ENCODE measurements at places on chromosomes 5 and 9.

- no peak for DNase-seq
These were observed 190.7 kb downstream of the CD180 start for GRCh38 chr5:67005737-67006499.

GRCh38 chr5:116527582-116527981, 47.0 kb downstream of the SEMA6A start:
- no peak for DNase-seq

DNA sequence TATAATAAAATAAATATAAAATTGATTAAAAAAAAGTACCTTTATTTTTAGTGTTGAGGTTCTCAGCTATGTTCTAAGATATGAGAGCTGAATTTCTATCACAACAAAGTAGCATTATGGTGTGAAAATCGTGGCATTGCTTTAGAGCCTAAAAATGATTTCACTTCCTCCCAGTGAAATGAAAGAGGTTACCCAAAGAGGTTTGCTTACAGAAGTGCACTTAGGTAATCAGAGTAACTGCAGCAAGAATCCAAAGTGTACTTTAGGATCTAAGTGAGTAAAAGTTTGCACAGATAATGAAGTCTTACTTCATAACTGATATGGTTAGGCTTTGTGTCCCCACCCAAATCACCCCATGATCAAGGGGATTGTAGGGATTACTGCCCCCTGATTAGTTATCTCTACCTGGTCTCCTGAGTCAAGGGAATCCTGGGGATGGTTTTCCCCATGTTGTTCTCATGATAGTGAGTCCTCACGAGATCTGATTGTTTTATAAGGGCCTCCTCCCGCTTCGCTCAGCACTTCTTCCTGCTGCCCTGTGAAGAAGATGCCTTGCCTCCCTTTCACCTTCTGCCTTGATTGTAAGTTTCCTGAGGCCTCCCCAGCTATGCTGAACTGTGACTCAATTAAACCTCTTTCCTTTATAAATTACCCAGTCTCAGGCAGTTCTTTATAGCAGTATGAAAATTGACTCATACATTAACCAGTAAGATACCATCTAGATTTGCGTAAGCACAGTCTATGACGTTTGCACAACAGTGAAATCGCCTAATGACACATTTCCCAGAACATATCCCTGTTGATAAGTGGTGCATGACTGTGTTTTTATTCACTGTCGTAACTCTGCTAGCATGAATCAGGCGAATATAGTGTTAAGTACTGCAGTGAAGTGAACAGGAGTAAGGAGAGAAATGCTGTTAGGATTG, 40.3 kb upstream of the LRRC70 start:
- no peak for DNase-seq

GRCh38 chr9:114653556-114654159, 3.9 kb downstream of the TEX53 start:
- peak; percentile 73 for DNase-seq

DNA sequence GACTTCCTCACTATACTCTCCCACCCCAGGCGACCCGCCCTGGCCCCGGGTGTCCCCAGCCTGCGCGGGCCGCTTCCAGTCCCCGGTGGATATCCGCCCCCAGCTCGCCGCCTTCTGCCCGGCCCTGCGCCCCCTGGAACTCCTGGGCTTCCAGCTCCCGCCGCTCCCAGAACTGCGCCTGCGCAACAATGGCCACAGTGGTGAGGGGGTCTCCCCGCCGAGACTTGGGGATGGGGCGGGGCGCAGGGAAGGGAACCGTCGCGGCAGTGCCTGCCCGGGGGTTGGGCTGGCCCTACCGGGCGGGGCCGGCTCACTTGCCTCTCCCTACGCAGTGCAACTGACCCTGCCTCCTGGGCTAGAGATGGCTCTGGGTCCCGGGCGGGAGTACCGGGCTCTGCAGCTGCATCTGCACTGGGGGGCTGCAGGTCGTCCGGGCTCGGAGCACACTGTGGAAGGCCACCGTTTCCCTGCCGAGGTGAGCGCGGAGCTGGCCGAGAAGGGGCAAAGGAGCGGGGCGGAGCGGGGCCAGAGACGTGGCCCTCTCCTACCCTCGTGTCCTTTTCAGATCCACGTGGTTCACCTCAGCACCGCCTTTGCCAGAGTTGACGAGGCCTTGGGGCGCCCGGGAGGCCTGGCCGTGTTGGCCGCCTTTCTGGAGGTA, 2.1 kb downstream of the CA9 start:
- DNase-seq = no peak

DNA sequence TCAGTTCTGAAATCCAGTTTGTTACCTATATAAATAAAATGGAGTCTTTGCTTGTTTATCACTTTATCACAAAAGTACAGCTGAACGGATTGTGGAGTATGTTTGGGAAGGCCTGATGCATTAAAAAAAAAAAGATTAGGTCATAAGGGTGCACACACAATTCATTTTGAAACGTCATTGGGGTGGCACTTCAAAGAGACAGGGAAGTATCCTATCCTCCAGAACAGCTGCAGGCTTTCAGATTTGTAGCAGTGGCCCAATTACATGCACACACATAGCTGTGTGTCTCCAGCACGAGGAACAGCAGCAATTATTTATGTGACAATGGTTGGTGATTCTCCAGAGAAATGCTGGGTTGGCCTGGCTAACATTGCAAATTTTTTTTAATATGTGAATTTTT, 46.8 kb upstream of the FER start:
- DNase-seq = no peak

DNA sequence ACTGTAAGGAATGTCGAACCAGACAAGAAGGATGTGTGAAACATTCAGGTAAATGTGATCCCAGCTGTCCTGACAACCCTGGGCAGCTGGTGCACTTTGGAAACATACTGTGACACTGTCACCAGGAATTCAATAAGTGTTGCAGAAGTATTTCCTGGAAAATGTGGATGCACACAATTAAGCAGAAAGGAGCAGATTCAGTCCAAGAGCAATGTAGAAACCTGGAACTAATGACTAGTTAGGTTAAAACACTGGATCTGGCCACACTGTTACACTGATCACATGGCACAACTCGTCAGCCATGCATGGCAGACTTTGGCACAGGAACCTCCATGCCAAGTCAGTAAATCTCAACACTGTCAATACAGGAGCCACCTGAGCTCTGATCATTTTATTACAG, 109.0 kb downstream of the FAM174A start:
- DNase-seq = no peak

DNA sequence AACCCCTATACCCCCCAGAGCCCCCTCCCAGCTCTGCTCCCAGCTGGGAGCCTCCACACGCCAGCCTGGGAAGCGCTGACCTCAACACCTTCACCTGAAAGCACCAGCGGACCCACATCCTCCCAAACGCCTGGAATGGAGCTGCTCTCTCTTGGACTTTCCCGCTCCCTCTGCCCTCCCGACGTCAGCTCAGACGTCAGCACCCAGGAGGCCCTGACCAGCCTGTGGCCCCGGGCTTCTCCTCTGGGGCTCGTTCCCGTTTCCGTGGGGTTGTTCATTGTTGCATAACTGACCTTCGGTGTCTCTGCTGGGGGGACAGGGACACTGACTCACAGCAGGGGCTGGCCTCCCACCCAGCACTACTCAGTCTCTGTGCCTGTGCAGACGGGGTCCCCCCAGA, 35.0 kb upstream of the SLC6A3 start:
- no peak for DNase-seq

GRCh38 chr5:86557920-86558319, 59.8 kb upstream of the COX7C start:
- no peak for DNase-seq

GRCh38 chr5:128667152-128667551, 129.1 kb upstream of the FBN2 start:
- DNase-seq = no peak

All from activated T-helper 2 cell treated with anti-CD3 and anti-CD28 coated beads, Interferon-gamma antibody, Interleukin-2, Interleukin-4, amounts not matched to agents 10 μg/mL and 5 μg/mL and 100 μg/mL, durations not matched to agents 14 hours and 24 hours and 36 hours (primary cell).